ENCODE measurements at places on chromosomes 2 and 18. TPM values are rescaled to one million over a fixed set of nuclear protein-coding genes. Genes with fewer than 3 reads are reported as not detected.

CCNT2 gene
- total RNA-seq: 70.0 TPM

FKBP1B gene
- total RNA-seq: 38.1 TPM

DPP4 gene
- total RNA-seq: 0.20 TPM

M1AP gene
- 0.81 TPM for total RNA-seq
